ENCODE measurements at places on chromosomes 6 and 20.

- DNase-seq = no peak
Measured at GRCh38 chr6:138264372-138264880, 46.1 kb upstream of the PBOV1 start.

DNA sequence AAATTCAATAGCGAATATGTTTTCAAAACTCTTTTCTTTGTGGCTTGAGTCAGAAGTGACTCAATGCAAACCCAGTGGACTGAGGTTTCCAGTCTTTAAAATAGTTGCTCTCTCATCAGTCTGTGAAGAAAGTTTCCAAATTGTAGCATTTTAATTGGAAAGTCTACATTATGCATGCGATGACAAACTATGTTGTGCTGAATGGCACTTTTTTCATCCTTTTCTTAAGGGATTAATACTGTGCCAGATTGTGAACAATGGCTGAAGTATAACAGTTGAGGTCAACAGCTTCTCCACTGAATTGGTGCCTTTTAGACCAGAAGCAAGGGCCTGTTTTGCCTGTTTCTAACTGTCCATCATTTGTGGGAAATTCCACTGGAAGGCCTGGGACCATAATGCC is 377.1 kb downstream of the BTBD9 start:
- no peak for DNase-seq

GRCh38 chr6:111254004-111254778 is 166.9 kb downstream of the SLC16A10 start:
- DNase-seq = no peak

DNA sequence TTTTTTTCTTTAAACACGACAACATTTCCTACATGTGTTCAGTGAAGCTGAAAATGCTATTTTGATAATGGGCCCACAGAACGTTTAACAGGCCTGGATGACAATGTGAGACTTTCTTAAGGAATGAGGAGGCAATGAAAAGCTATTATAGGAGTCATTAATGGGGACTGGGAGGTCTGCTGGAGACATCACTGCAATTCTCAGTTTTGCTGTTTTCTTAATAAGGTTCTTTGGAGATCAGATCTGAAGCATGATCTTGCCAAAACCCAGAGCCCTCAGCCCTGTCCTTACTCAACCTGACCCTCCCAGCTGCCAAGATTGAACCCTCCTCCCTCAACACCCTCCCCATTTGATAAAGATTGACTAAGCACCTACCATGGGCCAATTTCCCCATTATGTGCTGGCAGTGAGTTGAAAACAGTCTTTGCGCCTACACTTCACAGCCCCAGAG is 353.1 kb downstream of the MAFB start:
- DNase-seq = no peak

DNA sequence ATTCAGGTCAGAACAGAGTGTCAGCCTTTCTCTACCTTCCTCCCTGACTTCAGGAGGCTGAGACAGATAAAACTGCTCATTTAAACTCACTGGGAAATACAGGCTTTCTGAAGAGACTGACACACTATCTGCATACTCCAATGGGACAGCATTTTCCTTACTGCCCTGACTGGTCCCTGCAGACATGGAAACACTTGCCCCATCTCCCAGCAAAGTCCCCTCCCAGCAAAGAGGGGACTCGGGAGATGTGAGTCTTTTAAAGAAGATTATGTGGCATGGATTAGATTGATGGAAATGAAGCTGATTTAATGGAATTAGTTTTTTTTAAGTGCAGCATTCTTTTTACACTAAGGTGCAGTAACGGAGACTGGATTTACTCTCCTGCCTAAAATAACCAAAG is 90.8 kb downstream of the CFAP61 start:
- DNase-seq = no peak

GRCh38 chr6:144999127-144999526 is 714.0 kb downstream of the UTRN start:
- DNase-seq = no peak

All from Right ventricle myocardium superior (tissue), 1 donor.